ENCODE measurements at places on chromosomes 3 and 15.

GRCh38 chr3:58657036-58657520, 9.5 kb downstream of the FAM3D start:
- DNase-seq: no peak

- DNase-seq: no peak
Measured at GRCh38 chr3:113040231-113040630, 49.4 kb downstream of the GTPBP8 start.

DNA sequence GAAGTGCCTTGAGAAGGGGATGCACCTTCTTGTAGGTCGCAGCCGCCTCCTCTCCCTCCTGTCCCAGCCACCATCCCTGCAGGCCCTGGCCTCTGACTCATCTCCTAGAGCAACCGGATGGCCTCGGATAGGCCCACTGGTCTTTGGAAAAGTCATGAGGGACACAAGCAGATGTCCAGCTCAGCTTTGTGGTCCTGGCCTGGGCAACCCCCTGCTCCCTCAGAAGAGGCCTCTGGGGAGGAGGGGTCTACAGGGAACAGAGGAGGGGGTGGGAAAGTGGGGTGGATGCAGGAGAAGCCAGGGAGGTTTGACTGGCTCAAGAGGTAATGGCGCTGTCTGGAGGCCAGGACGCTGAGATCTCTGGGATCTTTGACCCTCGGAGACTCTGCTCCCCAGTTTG, 259.2 kb upstream of the TLE3 start:
- DNase-seq: no peak

DNA sequence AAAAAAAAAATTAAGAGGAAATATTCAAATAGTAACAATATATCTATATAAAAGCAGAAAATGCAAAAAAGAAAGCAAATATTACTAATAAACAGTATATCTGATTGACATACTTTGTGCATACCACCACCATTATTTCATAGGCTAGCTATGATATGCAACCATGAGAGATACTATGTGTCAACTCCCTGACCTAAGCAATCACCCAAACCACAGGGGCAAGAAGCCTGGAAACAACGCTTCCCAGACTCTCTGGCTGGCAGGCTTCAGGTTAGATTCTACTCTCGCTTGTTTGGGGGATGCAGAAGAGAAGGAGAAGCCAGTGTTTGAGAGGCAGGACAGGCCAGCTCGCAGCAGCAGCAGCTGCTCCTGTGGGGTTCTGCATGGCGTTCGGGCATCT, 169.3 kb upstream of the TPM1 start:
- DNase-seq: no peak

DNA sequence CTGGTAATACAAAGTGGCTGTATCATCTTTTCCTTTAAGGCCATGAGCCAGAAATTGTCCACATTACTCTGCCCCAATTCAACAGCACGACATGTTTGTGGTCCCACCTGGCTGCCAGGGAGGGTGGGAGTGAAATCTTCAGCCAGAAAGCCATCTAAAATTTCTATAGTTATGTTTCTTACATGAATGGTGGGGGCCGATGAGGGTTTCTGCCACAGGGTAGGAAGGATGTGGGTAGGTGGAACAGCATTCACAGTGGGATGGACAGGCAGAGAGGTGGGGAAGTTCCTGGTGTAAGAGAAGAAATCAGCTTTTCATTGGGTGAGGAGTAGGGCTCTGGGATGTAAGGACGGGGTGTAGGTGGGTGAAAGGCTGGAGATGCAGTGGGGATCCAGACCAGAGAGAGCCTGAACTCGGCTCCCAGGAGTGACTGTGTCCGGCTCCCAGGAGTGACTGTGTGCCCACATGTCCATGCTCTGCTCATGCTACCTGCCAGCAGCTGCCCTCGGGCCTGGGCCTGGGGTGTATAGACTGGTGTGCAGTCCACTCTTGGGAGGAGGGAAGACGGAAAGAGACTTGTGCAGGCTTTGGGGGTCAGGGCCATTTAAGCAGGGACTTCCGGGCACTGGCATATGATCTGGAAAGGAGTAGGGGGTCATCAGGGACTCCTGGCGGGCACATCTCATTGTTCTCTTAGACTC, 3.8 kb upstream of the FBLN2 start:
- DNase-seq: no peak

GRCh38 chr3:185549122-185549521, 3.3 kb downstream of the LIPH start:
- DNase-seq: no peak

- DNase-seq: no peak
Measured at GRCh38 chr15:83709811-83710210, 55.9 kb downstream of the ADAMTSL3 start.

- no peak for DNase-seq
Measured at GRCh38 chr3:142596726-142597088, 514 bp downstream of the PLS1 start.

- DNase-seq: no peak
Measured at GRCh38 chr15:64586984-64587383, 126.6 kb downstream of the ZNF609 start.

DNA sequence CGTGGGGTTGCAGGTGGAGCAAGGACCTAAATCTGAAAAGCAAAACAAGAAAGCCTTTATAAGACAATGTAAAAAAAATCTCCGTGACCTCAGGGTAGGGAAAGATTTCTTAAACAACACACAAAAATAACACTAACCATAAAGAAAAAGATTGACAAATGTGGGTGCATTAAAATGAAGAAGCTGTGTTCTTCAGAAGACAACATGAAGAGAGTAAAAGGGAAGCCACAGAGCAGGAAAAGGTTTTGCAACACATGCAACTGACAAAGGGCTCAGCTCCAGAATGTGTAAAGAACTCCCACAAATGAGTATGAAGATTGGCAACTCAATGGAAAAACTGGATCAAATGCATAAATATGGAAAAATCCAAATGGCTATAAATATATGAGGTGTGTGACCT, 74.2 kb downstream of the MAGEF1 start:
- no peak for DNase-seq

GRCh38 chr3:37054370-37054769, 61.1 kb downstream of the MLH1 start:
- no peak for DNase-seq

DNA sequence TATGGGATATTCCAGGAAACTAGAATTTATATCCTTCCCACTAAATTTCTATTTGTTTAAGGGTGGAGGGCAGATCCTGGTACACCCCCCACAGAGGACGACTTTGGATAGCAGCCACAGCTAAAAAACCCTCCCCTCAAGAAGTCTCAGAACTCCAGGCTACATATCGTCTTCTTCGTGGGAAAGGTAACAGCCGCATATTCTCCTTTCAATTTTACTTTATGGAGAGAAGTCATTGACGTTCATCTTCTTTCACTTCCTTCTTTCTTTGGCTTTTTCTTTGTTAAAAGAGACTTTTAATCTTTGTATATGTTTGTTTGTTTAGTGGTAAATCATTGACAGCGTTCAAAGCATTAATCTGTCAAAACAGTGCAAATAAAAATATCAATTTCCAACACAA, 36.3 kb downstream of the TRIP4 start:
- DNase-seq: no peak

- DNase-seq: no peak
Measured at GRCh38 chr3:67624078-67624477, 30.3 kb downstream of the SUCLG2 start.

DNA sequence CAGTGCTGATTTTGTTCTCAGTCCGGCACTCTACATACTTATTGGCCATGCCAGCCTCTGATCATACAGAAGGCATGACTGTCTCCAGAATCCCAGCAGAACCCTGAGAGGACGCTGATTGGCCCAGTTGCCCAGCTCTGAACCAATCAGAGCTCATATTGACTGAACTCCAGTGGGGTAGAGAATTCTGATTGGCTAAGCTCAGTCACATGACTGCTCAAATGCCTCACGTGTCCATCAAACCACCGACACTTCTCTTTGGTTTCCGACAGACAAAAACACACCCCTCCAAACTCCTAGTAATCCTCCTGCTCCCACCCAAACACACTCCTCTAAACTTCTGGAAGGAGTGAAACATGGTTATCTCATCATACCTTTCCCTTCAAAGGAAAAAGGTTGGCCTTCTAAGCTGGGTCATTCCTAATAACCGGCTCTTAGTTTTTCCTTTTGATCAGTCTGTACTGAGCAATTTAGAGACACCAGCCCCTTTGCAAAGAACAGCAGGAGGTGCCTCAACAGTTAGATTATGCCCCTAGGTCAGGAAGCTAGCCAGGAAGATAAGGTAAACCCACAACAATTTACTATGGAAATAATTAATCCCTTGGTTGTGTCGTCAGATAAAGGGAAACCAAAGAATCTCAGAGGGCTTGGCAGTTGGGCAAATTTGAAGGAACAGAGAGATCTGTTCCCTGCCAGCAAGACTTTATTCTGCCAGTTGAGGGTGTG, 187.8 kb downstream of the TLE3 start:
- no peak for DNase-seq

GRCh38 chr15:73928241-73928579, 1.9 kb downstream of the LOXL1 start:
- DNase-seq: no peak

DNA sequence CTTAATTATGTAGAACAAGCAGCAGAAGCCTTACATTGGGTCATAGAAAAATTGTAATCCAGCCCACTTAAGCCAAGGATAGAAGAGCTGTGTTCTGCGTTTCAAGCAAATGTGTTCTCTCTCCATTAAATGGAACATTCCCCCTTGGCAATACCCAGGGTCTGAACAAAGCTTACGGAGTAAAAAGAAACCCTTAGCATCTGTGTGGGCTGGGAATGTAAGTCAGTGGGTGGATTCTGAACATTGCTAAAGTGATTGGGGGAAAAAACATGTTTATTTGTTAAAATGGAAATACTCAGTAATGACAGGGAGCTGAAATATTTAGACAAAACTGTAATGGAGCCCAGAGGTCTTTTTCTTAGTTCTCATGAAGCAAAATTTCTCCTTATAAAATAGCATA, 147.4 kb downstream of the DUT start:
- no peak for DNase-seq
